ENCODE measurements at places on chromosomes 4 and X.

- peak; percentile 55 for DNase-seq
Observed at GRCh38 chr4:39446842-39447573, 11.7 kb downstream of the RPL9 start.

GRCh38 chr4:185914583-185915199, 102.7 kb upstream of the SORBS2 start:
- DNase-seq: peak; percentile 80

DNA sequence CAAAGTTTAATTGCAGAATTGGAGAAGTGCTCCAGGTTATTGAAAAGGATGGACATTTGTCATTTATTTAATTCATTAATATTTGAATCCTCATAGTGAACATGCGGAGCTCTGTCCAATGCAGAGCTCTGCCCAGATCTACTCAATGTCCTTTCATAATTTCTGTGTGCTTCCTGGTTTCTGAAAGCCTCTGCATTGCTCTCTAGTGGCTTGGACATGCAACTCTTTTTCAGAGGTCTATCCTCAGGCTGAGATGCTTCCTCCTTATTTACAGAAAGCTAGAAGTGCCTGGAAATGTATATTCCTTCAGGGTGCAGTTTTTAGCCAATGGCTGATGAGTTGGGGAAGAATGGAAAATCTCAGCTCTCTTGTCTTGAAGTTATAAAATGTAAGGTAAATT, 786.1 kb upstream of the AADAT start:
- no peak for DNase-seq

GRCh38 chr4:42172128-42172790, 19.8 kb upstream of the BEND4 start:
- no peak for DNase-seq

DNA sequence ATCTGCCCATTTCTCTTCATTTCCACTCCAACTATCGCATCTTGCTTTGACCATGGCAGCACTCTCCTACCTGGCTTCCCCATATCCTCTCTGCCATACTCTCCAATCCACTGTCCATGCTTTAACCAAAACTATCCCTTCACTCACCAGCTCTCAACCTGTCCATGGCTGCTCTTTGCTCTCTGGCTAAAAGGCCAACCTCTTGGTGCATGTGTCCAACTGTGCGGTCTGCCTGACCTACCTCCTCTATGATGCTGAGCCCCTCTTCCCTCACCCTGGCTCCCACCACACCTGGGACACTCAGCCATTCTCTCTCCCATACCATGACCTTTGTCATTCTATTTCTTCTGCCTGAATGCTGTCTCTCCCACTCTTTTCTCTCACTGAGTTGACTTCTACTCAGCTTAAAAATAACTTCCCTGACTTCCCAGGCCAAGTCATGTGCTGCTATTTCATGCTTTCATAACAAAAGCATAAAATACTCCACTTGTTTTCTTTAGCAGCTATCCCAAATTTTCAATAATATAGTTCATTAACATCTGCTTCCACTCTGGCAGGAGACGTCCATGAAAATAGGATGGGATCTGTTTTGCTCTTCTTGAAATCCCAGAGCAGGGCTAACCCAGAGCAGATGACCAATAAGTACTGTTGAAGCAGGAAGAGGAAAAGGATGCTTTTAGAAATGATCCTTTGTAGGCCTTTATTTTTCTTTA, 29.8 kb upstream of the KLF3 start:
- no peak for DNase-seq

- no peak for DNase-seq
Observed at GRCh38 chrX:100625985-100626491, 10.6 kb downstream of the TSPAN6 start.

- DNase-seq: no peak
Observed at GRCh38 chrX:115898382-115899001, 272.1 kb upstream of the AGTR2 start.

- DNase-seq: peak; percentile 11
Observed at GRCh38 chrX:107324493-107325310, 118.3 kb downstream of the DNAAF6 start.

DNA sequence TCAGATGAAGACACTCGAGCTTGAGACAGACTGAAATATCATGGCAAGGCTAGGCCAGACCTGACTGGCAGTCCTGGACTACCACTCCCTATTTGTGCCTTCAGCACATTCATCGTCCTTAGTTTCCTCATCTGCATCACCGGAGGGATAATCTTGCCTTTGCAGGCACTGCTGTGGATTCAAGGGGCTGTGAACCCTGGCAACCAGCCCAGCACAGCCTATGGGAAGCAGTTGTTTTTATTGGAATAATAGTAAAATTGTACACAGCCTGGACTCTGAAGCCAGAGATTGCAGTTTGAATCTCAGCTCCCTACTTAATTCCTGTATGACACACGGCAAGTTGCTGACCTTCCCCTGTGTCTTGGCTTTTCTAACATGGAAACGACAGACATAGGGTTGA, 161.0 kb downstream of the NSUN7 start:
- no peak for DNase-seq

GRCh38 chr4:143380629-143381028, 44.0 kb downstream of the GAB1 start:
- DNase-seq: no peak

DNA sequence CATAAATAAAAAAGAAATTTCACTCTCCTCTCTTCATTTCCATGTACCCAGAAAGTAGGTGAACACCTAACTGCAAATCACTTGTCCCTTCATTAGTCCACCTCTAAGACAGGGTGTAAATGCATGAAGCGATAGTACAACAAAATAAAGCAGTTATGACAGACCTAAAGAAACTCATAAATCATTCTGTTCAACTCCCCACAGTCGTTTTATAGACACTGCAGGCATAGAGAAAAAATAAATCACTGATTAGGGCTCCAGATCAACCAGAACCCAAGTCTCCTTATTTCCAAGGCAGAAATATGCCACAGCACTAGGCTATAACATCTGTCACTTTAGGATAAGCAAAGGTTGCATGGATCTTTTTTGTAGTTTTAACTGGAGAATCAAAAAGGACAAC, 3.0 kb downstream of the RASGEF1B start:
- DNase-seq: no peak

GRCh38 chrX:7647831-7648230, 195.1 kb upstream of the VCX start:
- DNase-seq: no peak
